ENCODE measurements at places on chromosomes 7 and 10.

DNA sequence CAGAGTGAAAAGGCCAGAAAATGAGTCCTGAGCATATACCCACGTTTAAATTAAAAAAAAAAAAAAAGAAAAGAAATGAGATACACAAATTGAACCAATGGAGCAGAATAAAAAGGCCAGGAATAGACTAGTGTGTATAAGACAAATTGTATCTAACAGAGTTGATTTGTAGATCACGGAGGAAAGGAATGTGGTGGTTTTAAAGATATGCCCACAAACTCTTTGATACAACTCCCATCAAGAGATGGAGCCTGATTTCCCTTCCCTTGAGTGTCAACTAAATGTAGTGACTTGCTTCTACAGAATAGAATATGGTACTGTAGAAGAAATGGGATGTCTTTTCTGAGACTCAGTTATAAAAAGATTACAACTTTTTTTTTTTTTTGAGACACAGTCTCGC lies 10.4 kb downstream of the SYPL1 start:
- no peak for DNase-seq

DNA sequence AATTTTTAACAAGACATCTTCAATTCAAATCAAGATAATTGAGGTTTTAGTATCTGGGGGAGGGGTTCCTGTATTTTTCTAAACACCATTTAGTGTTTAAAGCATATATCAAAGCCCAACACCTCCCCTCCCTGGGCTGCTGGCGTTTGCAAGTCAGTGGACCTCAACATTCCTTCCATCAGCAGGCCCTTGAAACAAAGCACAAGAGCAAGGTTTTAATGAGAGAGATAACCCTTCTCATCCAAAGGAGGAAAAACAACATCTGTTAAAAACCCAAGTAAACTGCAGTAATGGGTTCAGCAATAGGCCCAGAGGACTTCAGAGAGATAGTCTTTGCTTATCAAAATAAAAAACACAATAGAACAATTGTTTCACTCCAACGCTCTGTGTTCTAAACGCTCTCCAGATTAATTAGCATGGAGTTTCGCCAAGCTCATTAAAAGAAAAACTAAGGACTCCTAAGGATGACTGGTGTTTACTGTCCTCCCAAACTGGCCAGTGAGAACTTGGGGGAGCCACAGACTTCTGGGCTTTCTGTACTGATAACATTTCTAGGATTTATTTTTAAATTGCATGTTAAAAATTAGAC lies 2.5 kb downstream of the JCAD start:
- DNase-seq: no peak

- DNase-seq: no peak
Observed at GRCh38 chr10:22246680-22247391, 29.0 kb upstream of the EBLN1 start.

DNA sequence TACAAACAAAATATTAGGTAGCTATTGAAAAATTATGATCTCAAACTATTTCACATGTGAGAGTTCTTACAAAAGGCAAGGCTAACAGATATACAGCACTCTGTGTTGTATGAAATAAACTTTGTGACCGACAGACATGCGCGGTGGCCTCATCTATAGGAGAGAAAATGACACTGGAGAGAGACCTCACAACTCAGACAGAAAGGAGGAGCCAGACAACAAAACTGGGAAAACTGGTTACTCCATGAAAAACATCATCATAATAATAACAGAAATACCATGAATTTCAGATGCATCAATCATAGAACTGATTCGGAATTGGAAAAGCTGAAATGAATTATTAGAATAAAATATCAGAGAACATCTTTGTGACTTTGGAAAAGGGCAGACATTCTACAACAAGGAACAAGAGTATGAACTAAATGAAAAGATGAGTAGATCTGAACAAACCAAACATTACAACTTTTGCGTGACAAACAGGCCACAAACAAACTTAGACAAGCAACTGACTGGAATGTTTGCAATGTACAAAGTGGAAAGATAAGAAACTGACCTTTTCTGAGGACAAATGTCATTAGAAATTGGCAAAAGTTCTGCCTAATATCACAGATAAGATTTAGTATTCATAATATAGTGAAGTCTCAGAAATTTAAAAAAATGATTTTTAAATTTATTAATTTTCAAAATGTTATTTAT lies 69.3 kb downstream of the TNS3 start:
- DNase-seq: no peak

GRCh38 chr7:25180946-25181345 lies 47.3 kb downstream of the NPVF start:
- no peak for DNase-seq

DNA sequence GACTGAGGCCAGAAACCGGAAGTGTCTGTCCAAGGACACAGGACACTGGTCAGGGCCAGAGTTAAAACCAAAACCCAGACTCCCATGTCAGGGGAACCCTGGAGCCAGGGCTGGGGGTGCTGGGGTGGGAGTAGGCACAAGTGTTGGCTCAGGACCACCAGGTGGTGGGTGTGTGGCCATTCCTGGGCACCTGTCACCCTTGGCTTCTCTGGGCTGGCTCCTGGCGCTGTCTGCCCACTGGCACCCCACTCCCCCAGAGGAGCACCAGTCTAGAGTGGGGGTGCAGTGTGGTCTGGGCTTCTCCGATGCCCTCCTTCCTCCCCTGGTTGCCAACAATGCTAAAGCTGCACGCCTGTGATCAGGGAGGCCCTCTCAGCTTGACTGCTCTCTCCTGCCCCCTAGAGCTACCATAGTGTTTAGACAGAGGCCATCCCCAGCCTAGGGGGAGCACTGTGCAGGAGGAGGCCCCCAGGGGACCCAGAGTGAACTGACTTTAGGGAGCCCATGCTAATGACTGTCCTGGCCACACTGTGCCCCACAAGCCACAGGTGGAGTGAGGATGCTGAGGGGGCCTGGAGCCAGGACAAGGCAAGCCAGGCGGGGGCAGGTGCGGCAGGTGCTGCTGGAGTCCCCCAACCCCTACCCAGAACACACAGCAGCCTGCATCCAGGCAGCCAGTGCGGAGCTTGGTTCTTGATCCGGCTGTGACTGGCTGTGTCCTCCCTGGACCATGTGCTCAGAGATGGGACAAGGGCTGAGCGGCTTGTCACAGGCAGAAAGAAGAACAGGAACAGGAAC lies 11.0 kb downstream of the RASGEF1A start:
- no peak for DNase-seq

- no peak for DNase-seq
Observed at GRCh38 chr10:104557966-104558365, 83.1 kb upstream of the SORCS3 start.

DNA sequence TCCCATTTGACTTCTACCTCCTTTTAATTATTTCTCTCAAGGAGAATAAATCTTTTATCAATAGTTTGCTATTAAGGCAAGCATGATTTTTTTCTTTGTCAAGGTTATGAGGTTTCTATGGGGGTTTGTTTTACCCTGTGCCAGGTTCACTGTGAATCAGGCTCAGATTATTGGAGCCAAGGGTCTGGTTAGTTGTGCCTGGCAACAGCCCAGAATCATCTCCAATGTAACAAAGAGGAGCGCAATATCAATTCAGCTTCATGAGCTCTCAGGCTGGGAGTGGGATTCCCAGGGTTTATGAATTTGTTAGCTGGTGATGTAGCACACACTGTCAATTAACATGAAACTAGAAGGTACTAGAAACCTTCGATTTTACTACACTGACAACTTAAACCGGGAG lies 73.2 kb downstream of the AASS start:
- no peak for DNase-seq

GRCh38 chr7:21377545-21377944 lies 50.3 kb upstream of the SP4 start:
- no peak for DNase-seq

DNA sequence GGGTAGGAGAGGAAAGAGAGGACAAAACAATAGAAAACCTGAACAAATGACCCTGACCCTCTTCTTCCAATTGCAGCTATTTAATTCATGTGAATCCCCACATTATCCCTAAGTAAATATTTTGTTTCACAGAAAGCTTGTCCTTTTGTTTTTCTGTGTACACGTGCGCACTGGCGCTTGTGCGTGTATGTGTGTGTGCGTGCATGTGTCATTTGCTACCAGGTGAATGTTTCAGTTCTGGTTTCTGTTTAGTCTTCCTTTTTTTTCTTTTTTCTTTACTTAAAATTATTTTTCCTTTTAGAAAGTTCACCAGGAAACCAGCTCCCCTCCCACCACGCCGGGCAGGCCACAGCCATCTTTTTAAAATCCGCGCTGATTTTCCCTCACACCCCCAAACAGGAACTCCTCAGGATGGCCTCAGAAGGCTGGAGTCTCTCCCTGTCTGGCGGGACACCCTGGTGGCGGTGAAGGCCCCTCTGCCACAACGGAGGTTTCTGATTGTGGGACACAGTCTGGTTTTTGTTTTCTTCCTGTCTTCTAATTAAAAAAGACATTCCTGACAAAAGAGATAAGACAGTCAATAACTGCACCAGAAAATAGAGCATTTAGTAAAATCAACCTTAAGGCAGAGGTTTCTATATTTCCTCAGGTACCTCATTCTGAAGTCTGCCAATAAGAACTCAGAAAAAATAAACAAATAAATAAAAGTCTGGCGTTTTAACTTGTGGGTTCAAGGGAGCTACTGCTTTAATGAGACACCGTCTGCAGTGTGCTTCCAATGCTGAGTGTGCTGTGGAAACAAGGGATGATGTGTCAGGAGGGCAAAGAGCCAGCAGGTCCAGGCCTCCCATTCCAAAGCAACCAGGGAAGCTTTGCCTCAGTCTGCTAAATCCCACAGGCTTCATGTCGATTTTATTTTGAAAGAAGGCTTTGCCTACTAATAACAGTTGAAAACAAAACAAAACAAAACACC lies 17.4 kb downstream of the IRF5 start:
- peak; percentile 36 for DNase-seq

GRCh38 chr7:156903232-156903909 lies 10.4 kb upstream of the LMBR1 start:
- DNase-seq: no peak

DNA sequence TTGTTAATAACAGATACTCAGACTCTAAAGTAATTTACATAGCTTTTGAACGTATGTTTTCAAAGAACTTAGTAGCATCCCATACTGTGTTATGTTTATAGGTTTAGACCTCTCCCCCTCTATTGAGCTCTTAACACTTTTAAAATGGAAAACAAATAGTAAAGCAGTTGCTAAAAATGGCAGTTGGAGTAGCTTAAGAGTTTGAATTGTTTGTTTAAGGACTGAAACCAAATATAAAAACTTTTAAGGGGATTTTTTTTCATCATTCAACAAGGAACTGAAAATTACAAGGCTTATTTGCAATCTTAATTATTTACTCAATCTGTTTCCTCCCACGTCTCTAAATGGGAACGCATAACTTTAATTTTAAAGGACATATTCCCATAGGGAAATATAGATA lies 1.6 kb upstream of the SPAG6 start:
- DNase-seq: no peak

DNA sequence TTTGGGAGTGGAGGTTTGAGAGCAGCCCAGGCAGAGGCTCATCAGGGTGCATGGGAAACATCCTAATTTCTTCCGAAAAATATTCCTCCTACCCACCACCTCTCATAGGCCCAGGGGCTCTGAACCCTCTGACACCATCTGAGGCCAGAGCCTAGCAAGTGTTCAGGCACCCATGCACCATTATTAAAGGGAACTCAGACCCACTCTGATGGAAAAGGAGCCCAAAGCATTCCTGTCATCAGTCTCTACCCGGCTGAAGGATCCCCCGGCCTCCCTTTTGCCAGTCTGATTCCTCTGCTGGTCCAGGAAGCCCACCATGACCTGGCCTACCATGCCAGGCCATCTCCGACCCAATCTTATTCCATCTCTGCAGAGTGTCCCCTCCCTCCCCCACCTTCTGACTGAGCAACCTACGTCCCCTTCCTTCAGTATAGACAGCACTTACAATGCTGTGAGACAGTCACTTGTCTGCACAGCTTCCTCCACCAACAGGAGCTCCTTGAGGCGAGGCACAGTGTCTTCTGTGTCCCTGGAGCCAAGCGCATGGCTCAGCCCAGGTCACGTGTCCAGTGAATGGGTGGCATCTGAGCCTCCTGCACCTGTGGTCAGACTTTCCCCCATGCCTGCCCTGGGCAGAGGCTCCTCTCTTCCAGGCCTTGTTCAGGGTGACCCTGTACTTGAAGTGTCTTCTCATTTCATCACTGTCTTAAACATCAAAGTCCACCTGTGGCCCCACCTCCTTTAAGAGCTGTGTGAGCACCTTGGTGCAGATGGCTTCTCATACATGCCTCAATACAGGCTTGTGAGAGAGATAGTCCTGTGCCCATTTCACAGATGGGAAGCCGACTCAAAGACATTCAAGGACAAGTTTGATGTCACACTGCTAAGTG lies 889 bp upstream of the GPR15LG start:
- DNase-seq: no peak

DNA sequence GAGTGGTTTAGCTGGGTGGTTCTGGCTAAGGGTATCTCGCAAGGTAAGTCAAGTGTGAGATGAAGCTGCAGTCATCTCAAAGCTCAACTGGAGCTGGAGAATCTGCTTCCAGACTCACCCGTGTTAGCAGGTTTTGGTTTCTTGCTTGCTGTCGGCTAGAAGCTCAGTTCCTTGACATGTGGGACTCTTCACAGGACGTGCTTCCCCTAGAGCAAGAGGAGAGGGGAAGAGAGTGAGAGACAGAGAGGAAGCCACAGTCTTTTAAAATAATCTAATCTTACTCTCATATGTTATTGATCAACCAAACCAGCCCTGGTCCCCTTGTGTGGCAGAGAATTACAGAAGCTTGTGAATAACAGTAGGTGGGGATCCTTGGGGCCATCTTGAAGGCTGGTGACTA lies 199.5 kb downstream of the REEP3 start:
- DNase-seq: no peak

GRCh38 chr7:92644406-92645113 lies 54.4 kb upstream of the FAM133B start:
- no peak for DNase-seq

DNA sequence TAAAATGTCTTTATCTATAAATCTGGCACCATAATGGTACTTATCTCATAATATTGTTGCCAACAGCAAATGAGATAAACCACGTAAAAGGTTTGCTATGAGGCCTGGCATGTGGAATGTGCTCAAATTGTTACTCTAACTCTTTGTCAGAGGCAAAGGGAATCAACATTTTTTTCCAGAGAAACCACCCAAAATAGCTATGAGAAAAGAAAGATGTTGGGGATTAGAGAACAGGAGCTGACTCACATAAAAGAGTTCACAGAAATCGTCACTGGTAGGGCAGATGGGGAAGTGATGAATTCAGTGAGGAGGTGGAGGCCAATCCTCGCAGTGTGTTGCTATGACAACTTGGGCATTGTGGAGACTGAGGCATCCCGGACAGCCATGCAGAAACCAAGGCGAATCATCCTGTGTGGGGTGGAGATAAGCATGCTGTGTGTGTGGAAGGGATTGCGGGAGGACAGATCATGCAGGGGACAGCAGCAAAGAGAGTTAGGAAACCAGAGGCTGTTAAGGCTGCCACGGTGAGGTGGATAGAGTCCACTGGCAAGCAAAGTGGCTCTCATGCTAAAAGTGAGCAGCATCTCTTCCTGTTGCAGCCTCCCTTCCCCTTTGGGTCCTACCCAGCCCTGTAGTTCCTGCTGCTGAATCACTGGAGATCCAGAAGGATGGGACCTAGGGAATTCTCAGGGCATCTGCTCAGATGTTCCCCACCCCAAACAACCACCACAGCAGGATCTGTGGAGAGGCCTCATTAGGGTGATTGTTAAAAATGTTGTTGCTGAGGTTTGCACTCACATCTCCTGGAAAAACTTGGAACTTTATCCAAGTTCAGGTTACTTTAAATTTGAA lies 103.9 kb downstream of the CUBN start:
- peak; percentile 95 for DNase-seq

GRCh38 chr7:104106108-104106905 lies 101.5 kb downstream of the ORC5 start:
- DNase-seq: peak; percentile 4

- no peak for DNase-seq
Observed at GRCh38 chr10:116783011-116783655, 40.8 kb upstream of the HSPA12A start.
